ENCODE measurements at places on chromosomes 11 and 22.

GRCh38 chr11:63670096-63670432 lies 1.1 kb downstream of the ATL3 start:
- DNase-seq: no peak

GRCh38 chr22:36406721-36407120 lies 19.0 kb upstream of the MYH9 start:
- no peak for DNase-seq

- DNase-seq: no peak
Observed at GRCh38 chr11:94749369-94749768, 18.8 kb upstream of the AMOTL1 start.

DNA sequence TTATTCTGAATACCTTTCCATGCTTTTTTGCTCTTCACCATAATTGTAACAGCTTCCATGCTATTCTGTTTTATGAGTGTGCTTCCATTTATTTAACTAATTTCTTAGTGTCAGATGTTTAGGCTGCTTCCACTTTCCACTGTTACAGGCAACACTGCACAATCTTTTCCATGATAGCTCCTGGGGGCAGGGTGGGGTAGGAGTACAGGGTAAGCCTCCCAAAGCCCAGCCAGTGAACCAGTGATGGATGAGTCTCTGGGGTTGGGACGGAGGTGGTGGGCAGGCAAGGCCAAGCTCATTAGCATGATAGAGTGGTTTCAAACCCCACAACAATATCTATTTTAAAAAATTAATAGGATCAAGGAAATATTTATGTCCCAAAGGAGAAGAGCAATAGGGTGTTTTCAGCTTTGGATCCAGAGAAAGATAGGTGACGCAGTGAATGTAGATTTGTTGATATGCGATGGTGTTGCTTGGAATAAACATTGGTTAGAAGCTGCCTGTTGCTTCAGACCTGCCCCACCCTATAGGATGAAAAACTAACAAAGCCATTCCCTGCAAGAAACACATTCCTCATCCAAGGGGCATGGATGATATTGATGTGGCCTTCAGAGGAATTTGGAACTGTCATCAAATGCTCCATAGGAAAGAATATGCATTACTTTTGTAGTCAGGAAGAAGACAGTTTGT lies 17.1 kb upstream of the ELF5 start:
- DNase-seq: no peak
